GM04504 (cell line): ENCODE measurements at places on chromosomes 11 and 22.

GRCh38 chr22:49776891-49777290, 50.8 kb downstream of the BRD1 start:
- DNase-seq: no peak

DNA sequence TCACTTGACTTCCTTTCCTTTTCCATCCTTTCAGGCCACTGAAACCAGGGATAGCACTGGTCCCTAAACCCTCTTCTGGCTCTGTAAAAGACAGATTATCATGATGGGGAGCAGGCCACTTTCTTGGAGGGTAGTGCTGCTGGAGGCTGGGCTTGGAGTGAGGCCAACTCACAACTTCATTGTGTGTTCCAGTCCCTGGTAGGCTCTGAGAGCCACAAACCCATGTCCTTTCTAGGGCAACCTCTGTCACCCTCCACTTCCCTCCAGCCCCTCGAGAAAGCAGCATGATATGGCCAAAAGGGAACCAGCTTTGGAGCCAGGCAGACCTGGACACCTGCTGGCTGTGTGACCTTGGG, 2.3 kb downstream of the TKFC start:
- no peak for DNase-seq

DNA sequence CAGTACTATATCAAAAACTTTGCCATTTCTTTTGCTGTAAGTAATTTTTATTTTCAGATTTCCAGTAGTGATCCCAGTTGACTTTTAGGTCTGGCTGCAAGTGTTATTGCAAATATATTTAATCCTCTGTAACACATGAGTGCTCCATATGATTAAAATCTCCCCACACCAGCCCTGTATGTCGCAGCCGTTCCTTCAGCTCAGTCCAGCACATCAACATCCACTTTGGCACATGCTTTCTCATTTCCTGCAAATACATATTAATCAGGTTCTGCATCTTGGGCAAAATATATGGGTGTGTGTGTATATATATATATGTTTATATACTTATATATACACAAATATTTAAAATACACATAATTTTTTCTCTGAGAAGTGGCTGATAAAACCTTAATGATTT, 919.5 kb downstream of the JRKL start:
- DNase-seq: no peak

DNA sequence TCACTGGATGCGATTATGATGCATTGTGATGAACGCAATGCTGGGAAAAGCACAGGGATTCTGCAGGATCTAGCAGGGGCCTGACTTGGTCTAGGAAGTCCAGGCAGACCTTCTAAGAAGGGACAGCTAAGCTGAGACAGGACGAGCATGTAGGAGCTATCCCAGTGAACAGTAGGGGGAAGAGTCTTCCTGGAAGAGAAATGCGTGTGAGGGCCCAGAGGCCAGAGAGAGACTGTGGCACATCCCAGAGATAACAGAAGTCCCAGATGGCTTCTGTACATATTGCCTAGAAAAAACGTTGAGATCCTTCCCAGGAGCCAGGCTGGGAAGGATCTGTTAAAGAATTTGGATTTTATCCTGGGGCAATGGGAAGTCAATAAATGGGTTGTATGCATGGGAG, 24.6 kb downstream of the RCN1 start:
- no peak for DNase-seq

- DNase-seq: no peak
Observed at GRCh38 chr11:8062781-8063257, 18.2 kb upstream of the TUB start.

- DNase-seq: peak; percentile 80
Observed at GRCh38 chr11:8832571-8833260, 78.3 kb upstream of the AKIP1 start.

- no peak for DNase-seq
Observed at GRCh38 chr11:104665641-104666040, 232.6 kb downstream of the CASP12 start.

GRCh38 chr22:37545703-37546436, 14.4 kb upstream of the CDC42EP1 start:
- DNase-seq: peak; percentile 92

DNA sequence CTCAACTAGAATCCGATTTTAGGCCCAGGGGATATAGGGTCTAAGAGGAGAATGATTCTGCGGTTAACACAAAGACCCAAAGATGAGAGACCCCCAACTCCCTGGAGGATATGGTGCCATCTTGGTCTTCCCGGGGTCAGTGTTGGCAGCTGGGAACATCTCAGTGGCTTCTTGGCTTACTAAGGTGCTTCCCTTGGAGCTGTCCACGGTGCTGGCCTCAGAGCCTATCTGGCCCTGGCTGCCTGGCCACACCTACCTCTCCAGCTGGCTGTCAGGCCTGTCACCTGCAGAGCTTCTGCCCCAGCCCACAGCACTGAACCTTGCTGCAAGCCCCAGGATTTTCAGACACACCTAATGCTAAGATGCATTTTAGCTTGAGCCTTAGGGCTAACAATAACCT, 70.7 kb upstream of the THY1 start:
- DNase-seq: no peak

DNA sequence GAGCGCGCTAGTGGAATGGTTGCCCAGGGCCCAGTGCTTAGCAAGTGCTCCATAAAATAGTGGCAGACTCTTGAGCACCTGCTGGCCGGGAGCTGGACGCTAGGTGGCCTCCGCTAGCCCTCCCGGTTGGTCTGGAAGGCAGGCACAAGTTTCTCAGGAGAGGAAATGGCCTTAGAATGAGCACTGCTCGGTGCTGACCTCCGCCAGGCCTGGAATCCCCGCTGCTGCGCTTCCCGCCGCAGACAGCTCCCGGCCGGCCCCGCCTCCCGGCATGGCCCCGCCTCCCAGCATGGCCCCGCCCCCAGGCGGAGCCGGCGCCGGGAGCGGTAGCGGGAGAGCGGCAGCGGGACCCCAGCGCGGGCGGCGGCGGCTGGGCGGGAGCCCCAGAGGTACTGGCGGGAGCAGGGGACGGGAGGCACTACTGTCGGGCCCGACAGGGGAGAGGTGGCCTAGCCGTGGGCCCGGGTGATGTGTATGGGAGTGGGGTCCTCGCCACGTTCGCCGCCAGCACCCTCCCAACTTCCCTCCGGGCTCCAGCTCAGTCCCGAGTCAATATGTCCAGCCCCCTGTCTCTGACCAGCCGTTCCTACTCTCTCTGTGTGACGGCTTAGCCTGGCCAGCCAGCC, at the start of gene SIPA1:
SIPA1 (plus strand) TSS at position 308 of the 626 bp plus-strand sequence. CDS start 2,821 bp downstream, outside the sequence.
- peak; percentile 80 for DNase-seq

DNA sequence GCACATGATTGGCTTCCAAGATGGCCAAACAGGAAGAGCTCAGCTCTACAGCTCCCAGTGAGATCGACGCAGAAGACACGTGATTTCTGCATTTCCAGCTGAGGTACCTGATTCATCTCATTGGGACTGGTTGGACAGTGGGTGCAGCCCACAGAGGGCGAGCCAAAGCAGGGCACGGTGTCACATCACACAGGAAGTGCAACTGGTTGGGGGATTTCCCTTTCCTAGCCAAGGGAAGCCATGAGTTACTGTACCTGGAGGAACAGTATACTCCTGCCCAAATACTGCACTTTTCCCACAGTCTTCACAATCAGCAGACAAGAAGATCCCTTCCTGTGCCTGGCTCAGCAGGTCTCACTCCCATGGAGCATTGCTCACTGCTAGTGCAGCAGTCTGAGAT, 131.2 kb downstream of the DLG2 start:
- DNase-seq: no peak

- DNase-seq: peak; percentile 1
Observed at GRCh38 chr22:26949193-26949592, 291.8 kb downstream of the MIAT start.

GRCh38 chr22:39954584-39955055, 5.6 kb upstream of the TMA7B start:
- DNase-seq: no peak

- no peak for DNase-seq
Observed at GRCh38 chr22:23789638-23790037, 2.9 kb downstream of the SMARCB1 start.

- DNase-seq: no peak
Observed at GRCh38 chr11:118170882-118171268, 5.6 kb downstream of the SCN2B start.

DNA sequence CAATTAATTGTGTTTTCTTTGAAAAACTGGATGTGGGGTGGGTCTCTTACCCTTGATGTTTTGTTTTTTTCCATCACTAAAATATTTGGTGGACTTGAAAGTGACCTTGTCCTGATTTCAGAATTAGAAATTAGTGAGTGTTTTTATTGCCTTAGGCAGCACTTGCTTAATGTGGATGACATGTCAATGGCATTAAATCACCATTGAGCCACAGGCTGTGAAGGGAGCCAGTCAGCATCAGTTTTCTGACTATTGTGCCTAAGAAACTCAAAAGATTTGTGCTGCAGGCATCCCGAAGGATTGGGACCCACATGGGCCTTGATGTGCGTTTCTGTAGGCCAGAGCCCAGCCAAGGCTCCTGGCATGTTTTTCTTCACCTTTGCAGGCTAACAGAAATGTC, 53.8 kb downstream of the SWAP70 start:
- DNase-seq: no peak
